Activated CD4-positive, alpha-beta T cell treated with anti-CD3 and anti-CD28 coated beads, Interleukin-2, amount 50 U/mL, for 1 hour (primary cell): ENCODE measurements at places on chromosomes 2 and 18.

DNA sequence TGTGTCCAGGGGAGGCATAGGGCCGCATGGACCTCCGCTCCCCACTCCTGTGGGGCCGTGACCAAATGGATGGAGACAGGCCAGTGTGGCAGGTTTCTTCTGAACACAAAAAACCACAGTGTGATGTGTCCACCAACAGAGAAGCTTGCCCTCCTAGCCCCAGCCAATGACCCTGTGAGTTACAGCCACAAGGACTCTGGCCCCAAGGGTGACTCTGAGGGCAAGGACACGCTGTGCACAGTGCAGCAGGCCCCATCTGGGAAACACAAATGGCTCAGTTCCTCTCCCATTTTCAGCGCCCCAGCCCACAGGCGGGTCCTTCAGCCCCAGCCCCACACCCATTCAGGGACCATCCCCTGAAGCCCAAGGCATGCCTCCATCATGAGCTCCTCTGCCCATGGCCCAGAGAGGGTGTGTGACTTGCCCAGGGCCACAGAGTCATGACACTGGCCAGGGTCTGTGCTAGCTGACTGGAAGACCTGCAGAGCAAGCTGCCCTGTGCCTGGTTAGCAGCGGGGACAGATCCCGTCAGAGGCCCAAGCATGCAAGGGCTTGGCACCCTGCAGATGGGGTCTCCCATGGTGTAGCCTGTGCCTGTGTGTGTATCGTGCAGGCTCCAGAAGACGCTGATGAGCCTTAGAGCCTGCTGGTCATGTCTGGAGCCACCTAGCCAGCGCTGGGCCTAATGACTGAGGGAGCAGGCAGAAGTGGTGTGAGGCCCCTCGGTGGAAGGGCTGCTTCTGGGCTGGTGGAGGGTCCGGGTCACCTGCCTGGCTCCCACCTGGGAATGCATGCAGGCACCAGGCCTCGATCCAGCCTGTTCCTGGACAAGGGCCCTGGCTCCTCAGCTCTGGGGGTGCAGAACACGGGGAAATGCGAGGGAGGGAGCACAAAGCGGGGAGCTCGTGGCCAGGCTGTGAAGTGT is 47.7 kb downstream of the HS6ST1 start:
- DNase-seq, result no peak

- DNase-seq, result no peak
Measured at GRCh38 chr2:205424326-205424725, 258.0 kb upstream of the NRP2 start.

DNA sequence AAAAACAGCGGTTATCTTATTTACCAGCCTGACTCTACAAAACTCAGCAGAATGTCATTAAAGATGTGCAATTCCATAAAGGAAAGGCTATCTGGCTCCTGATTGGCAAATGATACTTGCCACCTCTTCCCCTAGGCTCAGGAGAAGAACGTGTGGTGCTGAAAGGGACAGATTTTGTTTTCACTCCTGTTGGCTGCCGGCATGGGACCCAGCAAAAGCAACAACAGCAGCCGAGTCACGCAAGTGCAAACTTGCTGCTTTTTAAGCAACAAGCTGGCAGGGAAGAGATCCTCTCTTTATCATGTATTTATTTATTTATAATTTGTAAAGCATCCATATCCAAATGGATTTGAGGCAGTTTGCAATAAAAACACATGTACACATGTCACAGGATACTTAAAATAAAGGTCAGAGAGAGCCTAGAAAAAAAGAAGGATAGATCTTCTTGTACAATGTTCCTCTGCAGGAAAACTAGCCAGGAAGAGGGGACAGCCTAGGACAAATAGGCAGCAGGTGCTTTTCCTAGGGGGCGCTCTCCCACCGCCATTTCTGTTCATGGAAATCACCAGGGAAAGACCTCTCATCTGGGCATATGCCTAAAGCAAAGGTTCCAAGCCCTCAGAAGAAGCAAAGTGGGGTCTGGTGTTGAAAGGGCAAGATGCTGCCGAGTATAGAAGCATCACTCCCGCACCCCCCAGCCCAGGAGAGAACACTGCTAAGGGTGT is 799.3 kb downstream of the BCL11A start:
- no peak for DNase-seq

GRCh38 chr2:164622338-164623106 is 1.2 kb upstream of the GRB14 start:
- DNase-seq, result no peak

DNA sequence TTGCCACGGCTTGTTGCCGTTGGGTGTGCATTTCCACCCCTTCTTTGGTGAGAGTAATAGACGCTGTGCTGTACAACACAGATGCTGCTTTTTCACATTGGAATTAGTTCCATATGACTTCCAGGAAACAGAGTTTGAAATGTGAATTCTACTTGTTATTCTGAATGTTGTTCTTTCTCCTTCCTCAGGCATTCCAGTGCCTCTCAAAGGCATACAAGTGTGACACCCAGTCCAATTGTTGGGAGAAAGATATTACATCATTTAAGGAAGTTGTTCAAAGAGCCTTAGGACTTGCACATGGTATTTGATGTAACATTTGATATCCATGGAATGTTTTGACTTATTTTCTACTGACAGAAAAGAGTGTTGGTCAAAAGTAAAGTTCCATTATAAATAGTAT is 134.4 kb upstream of the LTBP1 start:
- no peak for DNase-seq

DNA sequence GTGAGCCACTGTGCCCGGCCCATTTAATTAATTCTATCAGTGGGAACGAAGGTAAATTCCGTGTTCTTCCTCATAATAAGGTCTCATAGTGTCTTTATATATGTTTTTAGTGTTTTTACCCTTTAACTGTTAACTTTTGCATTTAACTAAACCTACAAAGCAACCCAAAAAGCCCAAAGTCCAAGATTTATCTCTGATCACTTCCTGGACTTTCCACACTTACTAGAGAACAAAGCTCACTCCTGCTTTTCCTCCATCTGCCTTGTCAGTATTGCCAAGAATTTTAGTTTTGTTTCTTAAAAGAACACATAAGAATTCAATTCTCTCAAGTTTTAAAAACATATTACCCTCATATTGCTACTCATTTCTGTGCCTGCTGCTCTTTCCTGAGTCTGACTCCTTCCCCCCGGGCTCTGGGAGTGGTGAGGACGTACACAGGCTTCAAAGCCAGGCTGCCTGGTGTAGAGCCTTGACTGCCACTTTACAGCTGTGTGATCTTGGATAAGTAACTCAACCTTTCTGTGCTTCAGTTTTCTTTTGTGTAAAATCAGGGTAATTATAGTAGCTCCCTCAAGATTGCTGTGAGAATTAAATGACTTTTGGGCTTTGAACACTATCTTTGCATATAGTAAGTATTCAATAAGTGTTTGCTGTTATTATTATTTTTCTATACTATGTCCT is 24.9 kb upstream of the GPR155 start:
- no peak for DNase-seq

DNA sequence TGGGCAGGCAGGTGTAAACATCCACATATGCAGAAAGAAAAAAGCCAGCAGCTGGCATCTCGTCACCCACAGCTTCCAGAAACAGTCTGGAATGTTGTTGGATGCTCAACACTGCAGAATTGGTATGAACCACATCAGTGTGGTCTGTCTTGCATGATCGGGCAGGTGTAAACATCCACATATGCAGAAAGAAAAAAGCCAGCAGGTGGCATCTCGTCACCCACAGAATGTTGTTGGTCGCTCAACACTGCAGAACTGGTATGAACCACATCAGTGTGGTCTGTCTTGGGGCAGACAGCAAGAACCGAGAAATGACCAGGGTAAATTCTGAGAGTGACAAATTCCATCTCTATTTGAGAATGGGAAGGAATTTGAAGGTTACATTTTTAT is 39.6 kb downstream of the DOCK10 start:
- DNase-seq, result peak; percentile 12

DNA sequence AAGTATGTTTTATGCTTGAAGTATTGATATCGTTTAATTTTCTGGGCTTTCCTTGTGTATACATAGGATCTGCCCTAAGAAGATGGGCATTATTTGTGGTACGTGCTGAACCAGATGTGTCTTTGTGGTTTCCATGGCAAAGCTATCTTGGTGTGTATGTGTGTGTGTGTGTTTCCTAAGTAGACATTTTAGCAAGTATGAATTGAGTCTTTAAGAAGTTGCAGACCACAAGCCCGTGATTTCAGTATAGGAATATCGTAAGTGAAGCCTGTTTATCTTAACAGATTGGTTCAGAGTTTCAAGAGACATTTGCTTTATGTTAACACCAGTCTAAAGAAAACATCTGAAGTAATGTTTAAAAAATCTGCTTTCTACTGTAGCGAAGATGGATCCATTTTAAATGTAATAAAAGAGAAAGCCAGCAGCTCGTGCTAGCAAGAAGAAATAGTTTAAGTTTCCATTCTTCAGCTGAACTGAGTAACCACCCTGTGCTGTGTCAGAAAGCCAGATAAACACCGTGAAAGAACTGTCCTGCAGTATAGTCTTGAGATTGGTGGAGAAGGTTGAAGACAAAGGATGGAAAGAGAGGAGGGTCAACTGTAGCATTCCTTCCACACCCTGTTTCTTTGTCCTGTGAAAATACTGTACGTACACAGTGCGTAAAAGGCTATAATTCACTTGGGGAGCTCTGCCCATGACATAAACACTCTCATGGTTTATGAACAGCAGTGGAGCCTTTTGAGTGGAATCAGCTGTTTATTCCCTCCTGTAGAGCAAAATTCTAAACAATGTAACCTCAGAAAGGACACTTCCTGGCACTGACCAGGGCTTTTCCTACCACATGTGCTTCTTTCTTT is 91.9 kb upstream of the FOSL2 start:
- DNase-seq, result no peak

DNA sequence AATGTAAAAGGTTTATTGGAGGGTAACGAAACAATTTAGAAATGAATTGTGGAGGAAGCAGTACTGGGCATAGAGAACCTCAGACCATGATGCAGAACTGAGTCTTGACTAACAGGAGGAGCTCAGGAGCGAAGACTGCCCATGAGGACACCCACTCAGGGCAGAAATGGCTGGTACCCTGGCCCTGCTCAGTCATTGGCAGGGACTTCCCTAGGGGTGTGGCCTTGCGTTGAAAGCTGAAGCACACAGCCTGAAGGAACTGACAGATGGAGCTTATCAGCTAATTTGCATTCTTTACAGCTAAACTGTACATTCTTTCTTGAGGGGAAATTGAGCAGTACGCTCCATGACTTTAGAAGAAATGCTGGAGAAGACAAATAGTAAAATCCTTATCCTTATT is 57.1 kb downstream of the PDK1 start:
- DNase-seq, result no peak
